ENCODE measurements at places on chromosomes 3 and 15.
A peak's percentile ranks its signal among the peaks of the same experiment; 100 is the strongest.

- DNase-seq: no peak
Observed at GRCh38 chr3:143016321-143016972, 15.1 kb downstream of the U2SURP start.

DNA sequence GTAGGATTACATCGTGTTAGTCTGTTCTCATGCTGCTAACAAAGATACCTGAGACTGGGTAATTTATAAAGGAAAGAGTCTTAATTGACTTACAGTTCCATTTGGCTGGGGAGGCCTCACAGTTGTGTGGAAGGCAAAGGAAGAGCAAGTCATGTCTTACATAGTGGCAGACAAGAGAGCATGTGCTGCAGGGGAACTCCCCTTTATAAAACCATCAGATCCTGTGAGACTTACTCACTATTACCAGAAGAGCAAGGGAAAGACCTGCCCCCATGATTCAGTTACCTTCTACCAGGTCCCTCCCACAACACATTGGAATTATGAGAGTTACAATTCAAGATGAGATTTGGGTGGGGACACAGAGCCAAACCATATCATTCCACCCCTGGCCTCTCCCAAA lies 3.4 kb downstream of the SLC25A26 start:
- DNase-seq: no peak

- DNase-seq: no peak
Observed at GRCh38 chr15:69093127-69093526, 67.3 kb upstream of the GLCE start.

DNA sequence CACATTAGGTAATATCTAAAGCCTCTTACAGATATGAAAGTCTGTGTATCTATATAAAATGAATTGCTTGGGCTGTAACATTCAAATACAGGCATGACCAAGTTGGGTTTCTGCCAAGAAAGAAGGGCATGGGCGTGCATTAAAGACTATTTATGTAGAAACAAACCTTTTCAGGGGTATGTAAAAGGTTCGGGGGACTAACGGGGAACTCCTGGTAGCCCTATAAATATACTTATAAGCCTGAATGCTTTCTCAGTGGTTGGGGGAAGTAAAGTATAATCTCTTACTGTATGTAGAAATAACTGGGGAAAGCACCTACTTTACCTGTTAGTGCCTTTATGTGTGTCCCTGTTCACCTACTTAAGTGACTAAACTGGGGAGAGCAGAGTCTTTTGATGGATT lies 154.5 kb upstream of the TBL1XR1 start:
- no peak for DNase-seq

- DNase-seq: no peak
Observed at GRCh38 chr15:76274226-76274625, 37.0 kb downstream of the ETFA start.

DNA sequence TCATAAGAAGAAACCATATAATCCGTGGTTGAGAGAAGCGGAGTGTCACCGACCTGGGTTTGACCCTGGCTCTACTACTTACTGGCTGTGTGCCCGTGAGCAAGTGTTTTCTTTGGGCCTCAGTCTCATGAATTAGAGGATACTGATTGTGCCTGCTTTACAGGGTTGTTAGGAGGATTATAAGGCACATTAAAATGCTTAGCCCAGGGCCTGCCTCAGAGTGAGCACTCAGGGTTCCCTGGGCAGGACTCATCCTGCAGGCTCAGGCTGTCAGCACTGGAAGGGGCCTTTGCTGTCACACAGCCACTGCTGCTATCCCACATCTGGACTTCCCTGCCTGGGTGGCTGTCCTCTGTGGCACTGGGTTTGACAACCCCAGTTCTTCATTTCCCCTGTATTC lies 4.7 kb downstream of the PLA2G4F start:
- DNase-seq: no peak

- no peak for DNase-seq
Observed at GRCh38 chr3:177468816-177469215, 271.5 kb upstream of the TBL1XR1 start.

- no peak for DNase-seq
Observed at GRCh38 chr15:40867199-40867598, 6.8 kb downstream of the RHOV start.

GRCh38 chr3:113264283-113265131 lies 53.1 kb downstream of the BOC start:
- DNase-seq: no peak

DNA sequence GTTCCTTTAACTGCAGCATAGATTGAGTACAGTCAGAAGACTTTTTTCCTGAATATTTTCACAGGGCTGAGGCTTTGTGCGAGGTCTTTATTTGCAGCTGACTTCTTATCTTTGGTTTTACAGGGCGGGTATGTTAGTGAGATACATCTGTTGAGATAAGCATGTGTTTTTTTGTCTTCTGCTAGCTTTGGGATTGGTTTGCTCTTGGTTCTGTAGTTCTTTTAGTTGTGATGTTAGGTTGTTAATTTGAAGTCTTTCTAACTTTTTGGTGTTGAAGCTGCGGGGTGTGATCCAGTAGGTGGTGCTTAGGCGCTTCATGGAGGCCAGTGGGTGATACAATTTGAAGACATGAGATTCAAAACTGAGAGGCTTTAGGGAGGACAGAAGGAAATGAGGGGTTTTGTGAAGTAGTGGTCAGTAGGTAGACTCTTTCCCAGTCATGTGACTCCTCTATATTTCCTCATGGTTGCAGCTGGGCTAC lies 67.9 kb upstream of the TNFSF10 start:
- no peak for DNase-seq

DNA sequence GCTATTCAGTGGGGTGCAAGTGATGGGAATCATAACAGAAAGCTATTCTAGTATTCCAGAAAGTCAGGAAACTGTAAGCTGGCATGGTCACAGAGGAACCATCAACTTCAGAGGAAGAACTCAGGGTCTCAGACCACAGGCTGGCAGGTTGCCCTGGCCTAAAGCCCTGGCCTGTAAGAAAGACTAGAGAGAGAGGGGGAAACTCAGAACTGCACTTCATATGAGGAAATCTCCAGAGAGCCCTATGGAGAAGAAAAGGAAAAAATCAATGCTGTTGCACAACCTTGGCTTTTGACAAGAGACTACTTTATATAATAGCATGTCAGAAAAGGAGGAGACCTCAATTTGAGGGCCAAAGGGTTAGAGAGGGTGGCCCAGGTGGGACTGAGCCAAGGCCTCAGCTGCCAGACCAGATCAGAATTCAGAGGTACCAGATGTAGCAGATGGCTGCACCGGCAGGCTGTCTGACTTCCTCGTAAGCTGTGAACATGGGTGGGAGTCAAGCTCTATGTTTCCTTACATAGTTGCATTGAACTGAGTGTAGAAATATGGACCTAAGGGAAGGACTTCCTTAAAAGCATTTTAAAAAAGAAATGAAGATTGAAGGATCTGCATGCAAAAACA lies 333.8 kb downstream of the PDCD6IP start:
- DNase-seq: no peak

GRCh38 chr3:170056710-170057454 lies 19.1 kb downstream of the GPR160 start:
- no peak for DNase-seq

GRCh38 chr3:21654241-21654640 lies 96.8 kb downstream of the ZNF385D start:
- no peak for DNase-seq

- DNase-seq: no peak
Observed at GRCh38 chr3:126110431-126111125, 26.7 kb upstream of the SLC41A3 start.

DNA sequence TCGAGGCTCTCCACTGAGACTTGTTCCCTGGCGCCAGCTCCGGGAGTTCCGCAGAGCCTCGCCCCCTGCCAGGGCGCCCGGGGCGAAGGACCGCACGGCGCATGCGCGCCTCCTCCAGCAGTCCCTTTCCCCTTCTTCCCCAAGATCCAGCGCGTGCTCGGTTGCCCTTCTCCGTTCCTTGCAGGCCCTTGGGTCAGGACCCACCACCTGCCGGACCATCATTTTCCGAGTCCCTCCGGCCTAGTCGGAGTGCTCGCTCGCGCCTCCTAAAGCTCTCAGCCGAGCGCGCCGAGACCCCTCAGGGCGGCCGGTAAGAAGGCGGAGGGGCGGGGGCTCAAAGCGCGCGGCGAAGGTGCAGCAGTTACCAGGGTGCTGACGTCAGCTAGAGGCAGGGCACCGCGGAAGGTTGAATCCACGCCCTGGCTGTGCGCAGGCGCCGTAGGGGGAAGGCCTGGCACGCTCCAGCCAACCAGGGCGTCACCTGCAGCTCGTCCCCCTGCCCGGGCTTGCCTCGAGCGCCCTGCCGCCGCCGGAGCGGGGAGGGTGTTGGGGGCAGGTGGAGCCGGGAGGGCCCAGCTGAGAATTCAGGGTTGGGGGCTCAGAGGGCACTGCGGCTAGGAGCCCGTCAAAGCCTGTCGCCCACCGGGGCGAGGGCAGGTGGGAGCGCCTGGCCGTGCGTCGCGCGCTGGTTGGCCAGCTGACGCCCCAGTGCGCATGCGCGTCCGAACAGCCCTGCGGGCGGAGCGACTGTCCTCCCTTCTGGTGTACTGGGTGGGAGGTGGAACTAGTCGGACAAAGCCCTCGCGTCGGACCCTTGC lies at the start of gene TCAIM:
Gene TCAIM (plus strand): TSS at position 757 of the 818 bp plus-strand sequence. CDS start 16,017 bp downstream, outside the sequence.
- DNase-seq: peak; percentile 89

- DNase-seq: no peak
Observed at GRCh38 chr15:73051391-73051806, 864 bp upstream of the NEO1 start.

- DNase-seq: no peak
Observed at GRCh38 chr3:23811185-23811527, 5.4 kb downstream of the UBE2E1 start.

- no peak for DNase-seq
Observed at GRCh38 chr3:151900884-151901643, 27.6 kb downstream of the SUCNR1 start.

GRCh38 chr15:38707802-38708671 lies 143.4 kb upstream of the RASGRP1 start:
- DNase-seq: peak; percentile 44

DNA sequence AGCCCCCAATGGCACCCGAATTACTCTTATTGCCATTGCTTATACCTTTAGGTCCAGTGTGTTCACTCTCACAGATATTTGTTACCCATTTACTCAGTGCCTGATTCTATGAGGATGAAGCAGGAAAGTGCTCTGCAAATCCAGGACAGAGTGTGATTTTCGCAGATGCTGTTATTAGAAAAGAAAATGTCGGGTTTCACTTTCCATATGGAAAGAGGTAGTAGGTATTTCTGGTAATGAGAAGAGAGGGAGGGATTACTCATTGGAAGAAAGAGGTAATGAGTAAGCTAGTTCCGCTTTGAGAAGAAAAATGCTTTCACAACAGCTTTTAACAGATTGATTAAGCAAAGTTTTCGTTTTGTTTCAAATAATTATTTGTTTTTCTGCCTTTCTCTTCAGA lies 336.3 kb upstream of the CFAP20DC start:
- DNase-seq: no peak

DNA sequence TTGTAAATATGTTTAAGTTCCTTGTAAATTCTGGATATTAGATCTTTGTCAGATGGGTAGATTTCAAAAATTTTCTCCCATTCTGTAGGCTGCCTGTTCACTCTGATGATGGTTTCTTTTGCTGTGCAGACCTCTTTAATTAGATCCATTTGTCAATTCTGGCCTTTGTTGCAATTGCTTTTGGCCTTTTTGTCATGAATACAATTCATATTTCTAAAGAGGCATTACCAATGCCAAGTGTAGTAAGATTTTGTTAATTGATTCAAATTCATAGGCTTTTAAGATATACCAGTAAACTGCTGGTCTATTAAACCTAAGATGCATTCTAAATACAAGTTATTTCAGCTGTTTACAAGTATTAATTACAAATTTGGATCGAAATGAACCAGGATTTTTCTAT lies 31.0 kb downstream of the PIK3R4 start:
- DNase-seq: no peak

GRCh38 chr15:34652726-34653033 lies 69.2 kb upstream of the GOLGA8B start:
- no peak for DNase-seq

- DNase-seq: no peak
Observed at GRCh38 chr15:59159210-59159609, 47.4 kb upstream of the LDHAL6B start.

- no peak for DNase-seq
Observed at GRCh38 chr3:12556314-12556689, 585 bp upstream of the MKRN2 start.

DNA sequence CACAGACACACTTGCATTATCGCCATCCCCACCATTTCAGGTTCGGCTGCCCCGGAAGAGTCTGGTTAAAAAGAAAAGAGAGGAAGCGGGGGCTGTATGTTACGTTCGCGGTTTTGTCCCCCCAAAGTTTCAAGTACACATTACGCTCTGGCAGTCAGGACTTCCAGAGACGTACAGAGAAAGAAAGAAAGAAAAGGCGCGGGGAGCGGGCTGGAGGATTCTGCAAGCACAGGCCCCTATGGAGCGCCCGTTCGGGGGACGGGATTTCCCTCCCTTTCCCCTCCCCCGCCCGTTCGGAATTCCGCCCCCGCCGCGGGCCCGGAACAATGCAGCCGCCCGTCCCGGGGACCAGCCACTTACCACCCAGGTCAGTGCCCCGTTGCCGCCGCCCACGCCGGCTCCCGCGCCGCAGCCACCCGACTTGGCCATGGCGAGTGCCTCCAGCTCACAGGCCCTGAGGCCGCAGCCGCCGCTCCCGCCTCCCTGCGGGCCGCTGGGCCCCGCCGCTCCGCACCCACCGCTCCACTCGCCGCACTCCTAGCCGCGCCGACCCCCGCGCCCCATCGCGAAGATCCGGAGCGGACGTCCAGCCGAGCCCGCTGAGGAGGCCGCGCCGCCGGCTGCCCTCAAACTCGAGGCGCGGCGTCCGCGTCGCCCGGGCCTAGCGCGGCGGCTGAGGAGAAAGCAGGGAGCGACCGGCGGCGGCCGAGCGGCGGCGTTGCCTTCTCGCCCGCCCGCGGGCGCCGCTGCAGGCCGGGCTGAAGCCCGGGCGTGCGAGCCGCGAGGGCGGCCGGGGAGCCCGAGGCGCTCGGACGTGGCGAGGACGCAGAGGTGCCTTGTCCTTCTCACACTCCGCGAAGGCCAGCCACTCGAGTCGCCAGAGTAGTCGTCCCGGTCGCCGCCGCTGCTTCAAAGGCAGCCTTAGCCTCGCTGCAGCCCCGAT lies 567 bp downstream of the TOP2B start:
- no peak for DNase-seq

- DNase-seq: no peak
Observed at GRCh38 chr3:46656778-46657556, 36.5 kb downstream of the ALS2CL start.

- no peak for DNase-seq
Observed at GRCh38 chr15:84840741-84841429, 23.7 kb downstream of the ALPK3 start.
